AG10803 (cell line): ENCODE measurements at places on chromosomes 6 and 20.

DNA sequence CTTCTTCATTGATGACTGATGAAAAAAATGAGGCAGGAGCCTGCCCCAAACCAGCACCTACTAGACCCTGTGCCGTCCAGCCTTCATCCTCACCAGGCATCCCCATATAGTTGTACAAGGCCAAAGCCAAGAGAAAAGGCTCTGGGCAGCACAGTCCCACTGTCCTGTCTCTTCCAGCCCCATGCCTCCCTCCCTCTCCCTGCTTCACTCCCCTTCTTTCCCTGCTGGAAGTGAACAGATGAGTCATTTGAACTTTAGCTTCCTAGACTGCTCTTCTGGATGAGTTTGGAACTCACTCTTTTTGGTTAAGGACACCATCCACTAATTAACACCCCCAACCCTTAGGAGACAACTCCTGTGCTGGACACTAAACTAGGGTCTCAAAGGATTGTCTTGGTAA, 235.2 kb downstream of the LRFN2 start:
- DNase-seq, result no peak

GRCh38 chr20:38714308-38714707, 10.0 kb upstream of the SLC32A1 start:
- DNase-seq, result no peak

- DNase-seq, result no peak
These were observed 5.7 kb downstream of the SIM1 start for GRCh38 chr6:100458841-100459591.

DNA sequence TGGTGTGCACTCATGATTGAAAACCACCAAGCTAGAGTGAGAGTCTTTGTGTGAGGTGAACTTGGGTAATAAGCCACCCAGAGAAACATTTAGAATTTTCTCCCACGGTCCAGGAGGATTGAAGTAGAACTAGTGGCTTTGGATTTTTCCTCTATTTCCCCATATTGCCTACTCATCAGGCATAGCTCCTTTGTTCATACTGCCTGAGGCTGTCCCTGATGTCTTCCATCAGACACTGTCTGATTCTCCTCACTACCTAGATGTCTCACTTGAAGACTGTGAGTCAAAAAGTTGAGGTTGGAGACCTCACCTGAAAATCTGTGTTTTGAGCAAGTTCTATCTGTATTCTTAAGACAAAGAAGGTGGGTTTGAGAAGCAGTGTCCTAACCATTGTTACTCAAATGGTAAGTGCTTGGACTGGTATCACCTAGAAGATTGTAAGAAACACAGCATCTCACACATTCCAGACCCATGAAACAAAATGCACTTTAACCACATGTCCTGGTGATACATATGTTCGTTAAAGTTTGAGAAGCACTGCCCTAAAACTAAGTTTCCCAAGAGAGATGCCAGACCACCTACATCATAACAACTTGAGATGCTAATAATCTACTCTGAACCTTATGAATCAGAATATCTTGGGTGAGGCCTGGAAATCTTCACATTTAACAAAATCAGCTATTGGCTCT, 523.4 kb upstream of the BTBD3 start:
- DNase-seq, result peak; percentile 93

- no peak for DNase-seq
These were observed 6.2 kb downstream of the SEL1L2 start for GRCh38 chr20:13984211-13984610.

DNA sequence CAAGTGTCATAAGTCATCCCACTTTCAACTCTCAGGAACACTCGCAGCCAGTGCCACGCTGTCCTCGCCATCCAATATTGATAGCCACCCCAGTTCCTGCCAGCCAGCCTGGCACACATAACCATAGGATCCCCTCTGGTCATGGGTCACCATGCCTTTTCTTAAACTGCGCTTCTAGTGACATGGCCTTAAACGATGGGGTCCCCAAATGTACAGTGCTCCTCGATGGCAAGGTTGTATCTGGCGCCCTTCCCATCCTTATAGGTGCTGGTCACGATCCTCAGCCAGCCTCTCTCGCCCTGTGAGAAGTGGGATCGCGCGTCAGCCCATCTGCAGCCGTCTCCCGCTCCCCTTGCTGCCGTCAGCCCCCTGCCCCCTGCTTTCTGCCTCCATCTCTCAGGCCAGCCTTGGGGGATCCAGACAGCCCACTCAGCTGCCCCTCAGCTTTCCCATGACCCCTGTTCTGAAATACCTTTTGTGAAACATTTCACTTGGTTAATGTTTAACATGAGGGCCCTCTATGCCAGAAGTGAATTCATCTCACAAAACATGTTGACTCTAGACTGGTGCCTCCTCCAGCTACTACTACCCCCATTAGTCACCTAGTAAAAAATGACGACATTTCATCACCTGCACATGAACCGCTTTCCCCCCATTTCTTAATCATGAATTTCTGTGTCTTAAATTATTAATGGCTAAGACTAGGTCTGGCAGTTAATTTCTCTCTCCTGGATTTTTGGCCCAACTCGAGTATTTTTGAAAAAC, 11.4 kb downstream of the CTSZ start:
- DNase-seq, result no peak

- DNase-seq, result peak; percentile 100
These were observed 100.6 kb upstream of the PRSS16 start for GRCh38 chr6:27146706-27147505.
